Kasumi-1 (cell line): ENCODE measurements at places on chromosomes 5 and 9.

DNA sequence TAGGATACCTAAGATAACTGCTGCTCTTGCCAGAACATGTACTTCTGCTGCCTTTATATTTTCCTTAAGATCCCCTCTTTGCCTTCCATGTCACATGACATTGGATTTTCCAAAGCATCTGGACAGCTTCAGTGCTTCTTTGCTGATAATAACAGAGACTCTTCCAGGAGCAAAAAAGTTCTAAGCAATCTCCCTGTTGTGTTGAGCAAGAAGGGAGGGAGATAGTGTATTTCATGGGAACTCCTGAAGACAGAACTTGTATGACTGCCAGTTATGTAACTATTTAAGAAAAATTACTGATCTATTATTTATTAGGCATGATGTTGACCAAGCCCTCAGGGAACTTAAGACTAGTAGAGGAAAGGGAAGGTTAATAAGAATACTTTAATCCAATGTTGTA is 454.7 kb downstream of the SPATA31D1 start:
- DNase-seq, result no peak

- no peak for DNase-seq
Measured at GRCh38 chr5:15704397-15704947, 204.5 kb downstream of the FBXL7 start.

DNA sequence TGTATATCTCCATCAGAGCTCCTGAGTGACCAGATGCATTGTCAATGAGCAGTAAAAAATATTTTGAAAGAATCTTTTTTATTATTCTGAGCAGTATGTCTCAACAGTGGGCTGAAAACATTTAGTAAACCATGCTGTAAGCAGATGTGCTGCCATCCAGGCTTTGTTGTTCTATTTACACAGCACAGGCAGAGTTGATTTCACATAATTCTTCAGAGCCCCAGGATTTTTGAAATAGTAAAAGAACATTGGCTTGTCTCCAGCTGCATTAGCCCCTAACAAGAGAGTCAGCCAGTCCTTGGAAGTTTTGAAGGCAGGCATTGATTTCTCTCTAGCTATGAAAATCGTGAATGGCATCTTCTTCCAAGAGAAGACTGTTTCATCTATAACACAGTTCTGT is 25.2 kb upstream of the ENTREP1 start:
- no peak for DNase-seq

DNA sequence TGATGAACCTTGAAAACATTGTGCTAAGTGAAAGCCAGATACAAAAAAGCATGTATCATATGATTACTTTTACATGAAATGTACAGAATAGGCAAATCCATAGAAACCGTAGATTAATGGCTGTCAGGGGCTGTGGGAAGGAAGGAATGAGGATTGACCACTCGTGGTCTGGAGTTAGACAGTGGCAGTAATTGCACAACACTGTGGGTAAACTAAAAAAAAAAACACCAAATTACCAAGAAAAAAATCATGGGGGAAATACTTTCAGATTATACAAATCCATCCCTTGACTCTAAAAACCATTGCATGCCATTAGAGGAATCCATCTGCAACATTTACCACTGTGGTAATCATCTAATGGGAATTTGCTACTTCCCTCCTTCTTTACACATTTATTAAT is 140.0 kb downstream of the SIL1 start:
- DNase-seq, result no peak

- DNase-seq, result no peak
Measured at GRCh38 chr9:22855980-22856379, 409.4 kb downstream of the DMRTA1 start.

DNA sequence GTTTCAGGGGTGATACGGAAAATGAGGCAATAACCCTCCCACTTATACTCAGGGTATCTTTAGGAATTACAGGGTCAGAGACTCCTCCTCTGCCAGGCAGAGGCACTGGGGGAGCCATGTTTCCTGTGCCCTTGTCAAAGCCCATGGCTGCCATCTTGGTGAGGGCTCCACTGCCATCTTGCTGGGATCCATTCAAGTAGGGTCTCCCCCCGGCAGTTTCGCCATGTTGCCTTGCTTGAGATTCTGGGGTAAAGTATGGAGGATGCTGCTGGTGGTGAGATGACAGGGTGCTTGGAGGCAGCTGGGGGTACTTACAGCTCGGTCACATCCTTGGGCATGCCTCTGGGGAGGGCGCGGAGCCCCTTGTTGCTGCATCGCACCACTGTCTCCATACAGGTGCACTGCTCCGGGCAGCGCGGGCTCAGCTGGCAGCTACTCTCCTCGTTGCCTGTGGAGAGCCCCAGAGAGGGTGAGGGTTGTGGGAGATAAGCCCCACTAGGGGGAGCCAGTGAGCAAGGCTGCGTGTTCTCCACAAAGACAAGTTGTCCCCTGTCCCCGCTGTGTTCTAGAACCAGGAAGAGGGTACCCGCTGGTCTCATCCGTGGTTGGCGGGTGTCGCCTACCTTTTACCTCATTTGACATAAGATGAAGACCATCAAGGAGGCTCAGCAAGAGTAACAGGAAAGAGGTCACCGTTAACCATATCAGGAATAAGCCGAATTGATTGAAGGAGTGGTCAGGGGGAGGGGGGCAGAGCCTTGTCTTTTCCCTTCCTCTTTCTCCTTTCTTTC is 169.0 kb upstream of the PANK3 start:
- DNase-seq, result peak; percentile 9

GRCh38 chr5:140569197-140569596 is 4.6 kb downstream of the SLC35A4 start:
- DNase-seq, result no peak

DNA sequence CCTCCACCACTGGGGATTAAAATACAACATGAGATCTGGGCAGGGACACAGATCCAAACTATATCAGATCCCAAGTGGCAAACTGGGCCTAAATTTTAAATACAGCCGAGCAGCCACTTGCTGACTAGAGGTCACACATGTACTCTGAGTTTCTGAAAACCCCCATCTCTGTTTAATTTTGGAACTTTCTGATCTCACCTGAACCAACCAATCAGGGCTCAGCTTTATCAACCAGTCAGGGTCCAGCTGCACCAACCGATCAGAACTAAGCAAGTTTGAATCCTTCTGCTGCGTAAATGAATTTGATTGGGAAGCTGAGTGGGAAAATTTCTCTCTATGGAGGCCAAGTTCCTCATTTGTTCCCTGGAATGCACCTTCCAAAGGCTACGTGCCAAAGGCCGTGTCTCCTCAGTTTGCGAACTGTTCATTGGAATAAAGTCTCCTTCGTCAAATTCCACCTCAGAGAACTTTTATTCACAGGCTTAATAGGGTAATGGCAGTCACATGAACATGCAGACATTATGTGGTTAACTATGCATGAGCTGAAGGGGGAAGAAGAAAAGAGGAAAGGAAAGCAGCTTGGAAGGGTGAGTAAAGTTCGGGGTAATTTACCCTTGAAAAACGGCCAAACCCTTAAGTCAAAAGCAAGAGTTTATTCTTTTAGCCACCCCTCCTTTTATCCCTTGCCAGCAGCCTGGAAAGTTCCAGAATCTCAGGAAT is 3.7 kb downstream of the CD180 start:
- peak; percentile 62 for DNase-seq

GRCh38 chr9:134629061-134629585 is 12.5 kb upstream of the COL5A1 start:
- DNase-seq, result no peak

- DNase-seq, result no peak
Measured at GRCh38 chr5:9626955-9627354, 3.2 kb downstream of the TAS2R1 start.

DNA sequence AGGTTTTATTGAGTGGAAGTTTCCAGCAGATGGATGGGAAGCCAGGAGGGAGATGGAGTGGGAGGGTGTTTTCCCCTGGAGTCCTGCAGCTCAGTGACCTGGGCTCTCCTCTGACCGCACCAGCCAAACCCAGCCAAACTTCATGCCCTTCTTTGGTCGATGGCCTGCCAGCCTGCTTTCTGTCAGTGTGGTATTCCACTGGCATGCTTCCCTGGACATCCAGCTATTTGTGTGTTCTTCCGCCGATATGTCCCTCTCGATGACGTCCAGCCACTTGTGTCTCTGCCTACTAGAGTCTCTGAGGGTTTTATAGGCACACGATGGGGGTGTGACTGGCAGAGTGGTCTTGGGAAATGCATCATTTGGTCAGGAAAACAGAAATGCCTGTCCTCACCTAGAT is 33.8 kb downstream of the GPBP1 start:
- DNase-seq, result no peak

- DNase-seq, result peak; percentile 5
Measured at GRCh38 chr5:54883374-54884194, 101.8 kb downstream of the ESM1 start.

GRCh38 chr5:44506561-44506960 is 117.3 kb upstream of the FGF10 start:
- no peak for DNase-seq

DNA sequence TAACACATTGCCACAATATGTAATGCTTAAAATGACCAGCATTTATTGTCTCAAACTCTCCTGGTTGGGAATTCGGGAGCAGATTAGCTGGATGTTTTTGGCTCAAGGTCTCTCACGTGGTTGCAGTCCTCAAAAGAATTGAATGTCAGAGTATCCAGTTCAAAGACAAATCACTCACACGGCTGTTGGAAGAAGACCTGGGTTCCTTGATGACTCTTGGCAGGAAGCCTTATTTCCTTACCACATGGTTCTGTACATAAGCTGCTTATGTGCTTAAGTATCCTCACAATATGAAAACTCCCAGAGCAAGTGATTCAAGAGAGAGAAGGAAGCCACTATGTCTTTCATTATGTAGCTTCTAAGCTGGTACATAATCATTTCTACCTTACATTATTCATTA is 230.3 kb upstream of the PTPRD start:
- DNase-seq, result no peak

- no peak for DNase-seq
Measured at GRCh38 chr5:161899590-161899989, 51.7 kb downstream of the GABRA1 start.

GRCh38 chr9:121825031-121825691 is 173.7 kb downstream of the DAB2IP start:
- DNase-seq, result no peak

DNA sequence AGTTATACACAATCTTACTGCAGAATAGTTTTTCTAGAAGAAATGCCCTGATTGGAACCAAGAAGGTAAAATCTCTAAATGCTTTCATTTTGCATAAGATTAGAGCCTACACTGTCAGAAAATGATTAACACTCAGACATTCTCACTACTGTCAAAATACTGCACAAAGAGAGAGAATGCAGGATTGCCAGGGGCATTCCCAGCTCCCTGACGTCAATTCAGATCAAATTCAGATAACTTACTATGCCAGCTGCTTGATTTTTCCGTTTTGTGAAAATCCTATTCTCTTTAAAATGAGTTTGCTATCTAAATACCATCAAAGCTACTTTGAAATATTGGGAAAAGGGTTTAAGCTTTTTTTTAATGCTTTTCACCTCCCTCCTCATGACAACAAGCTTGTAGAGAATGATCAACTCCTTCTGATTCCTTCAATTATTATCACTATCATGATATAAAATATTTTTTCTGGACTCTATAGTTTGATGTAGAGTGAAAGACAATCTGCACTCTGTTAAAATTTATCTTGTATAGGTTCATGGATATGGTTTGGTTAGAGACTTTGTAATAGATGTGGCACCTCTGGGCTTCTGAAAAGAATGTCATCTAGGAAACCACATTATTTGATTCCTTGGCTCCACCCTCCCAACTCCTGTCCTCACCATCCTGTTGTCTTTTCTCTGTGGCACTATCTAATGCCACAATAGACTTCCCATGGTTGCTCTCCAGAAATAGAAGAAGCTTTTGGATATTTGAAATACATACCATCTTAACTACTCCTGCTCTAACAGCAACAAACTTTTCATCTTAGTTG is 407.7 kb downstream of the PDE4D start:
- DNase-seq, result no peak

DNA sequence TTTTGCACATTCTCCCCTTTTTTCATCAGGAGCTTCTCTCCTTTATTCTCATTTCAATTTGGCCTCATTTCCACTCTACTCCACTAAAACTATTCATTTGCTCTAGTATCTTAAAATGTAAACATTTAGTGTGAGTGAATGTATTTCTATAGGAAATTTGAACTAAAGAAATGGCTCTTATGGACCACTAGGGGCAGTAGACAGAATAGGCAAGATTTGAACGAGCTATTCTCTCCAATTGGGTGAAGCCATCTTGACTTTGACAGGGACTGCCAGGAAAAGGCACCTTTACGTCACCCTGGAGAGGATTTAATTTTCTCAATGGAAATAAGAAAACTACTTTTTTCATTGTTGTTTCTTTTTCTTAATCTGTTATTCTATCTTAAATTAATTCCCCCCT is 666.3 kb downstream of the DNAH5 start:
- peak; percentile 10 for DNase-seq

- DNase-seq, result no peak
Measured at GRCh38 chr5:4015709-4016108, 420.1 kb downstream of the IRX1 start.

GRCh38 chr9:131405858-131406537 is 12.1 kb downstream of the PRRC2B start:
- DNase-seq, result no peak

- DNase-seq, result no peak
Measured at GRCh38 chr9:127793093-127793708, 7.4 kb downstream of the CDK9 start.

DNA sequence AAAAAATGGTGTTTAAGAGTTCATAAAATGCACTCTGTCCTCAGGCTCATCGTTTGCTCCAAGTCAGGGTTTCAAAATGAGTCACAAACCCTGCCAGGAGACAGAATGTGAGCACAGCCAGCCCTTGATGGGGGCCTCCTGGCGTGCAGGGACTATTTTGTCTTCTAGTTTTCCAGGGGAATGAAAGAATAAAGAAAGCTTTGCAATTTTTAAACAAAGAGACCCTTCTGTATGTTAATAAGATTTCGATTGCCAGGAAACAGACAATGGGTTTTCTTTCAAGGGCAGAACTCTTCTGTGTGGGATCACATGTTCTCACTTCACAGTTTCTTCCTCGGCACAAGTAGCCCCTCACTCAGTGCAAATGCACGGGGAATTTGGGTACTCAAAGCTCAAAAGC is 121.4 kb upstream of the C6 start:
- no peak for DNase-seq

- DNase-seq, result peak; percentile 35
Measured at GRCh38 chr5:62587737-62588136, 9.1 kb downstream of the LRRC70 start.

- DNase-seq, result no peak
Measured at GRCh38 chr5:147551677-147552076, 41.8 kb upstream of the DPYSL3 start.

DNA sequence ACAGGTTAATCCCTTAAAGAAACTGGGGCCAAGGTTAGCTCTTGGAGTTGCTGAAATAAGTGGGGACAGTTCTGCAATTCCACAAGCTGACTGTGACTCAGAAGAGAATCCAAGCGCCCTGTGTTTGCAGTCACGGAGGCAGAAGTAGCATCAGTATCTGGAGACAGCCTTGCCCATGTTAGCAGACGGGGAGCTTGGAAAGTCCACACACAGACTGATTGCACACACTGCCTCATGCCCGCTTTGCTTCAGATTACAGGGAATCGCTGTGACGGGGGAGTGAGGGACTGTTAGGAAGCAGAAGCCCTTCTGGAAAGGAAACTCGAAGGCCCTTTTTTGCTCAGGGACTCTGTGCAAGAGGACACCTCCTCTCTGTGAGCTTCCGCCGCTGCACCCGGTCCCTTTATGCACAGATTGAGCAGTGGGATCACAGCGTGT is 30.9 kb upstream of the PPP1R26 start:
- no peak for DNase-seq

GRCh38 chr5:124628721-124629596 is 117.5 kb downstream of the ZNF608 start:
- DNase-seq, result peak; percentile 68
